HS-5 (cell line): ENCODE measurements at places on chromosomes 1 and 21.

DNA sequence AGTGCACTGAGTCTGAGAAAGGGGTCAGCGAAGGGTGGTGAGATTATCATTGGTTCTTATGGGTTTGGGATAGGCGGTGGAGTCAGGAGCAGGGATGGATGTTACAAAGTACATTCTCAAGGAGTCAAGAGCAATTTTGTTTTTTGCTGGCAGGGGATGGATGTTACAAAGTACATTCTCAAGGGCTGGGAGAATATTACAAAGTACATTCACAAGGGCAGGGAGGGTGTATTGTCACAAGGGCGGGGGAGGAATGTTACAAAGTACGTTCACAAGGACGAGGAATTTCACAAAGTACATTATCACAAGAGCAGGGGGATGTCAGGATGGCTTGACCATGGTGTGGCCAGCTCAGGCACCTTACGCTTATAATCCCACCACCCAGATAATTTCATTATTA lies 59.3 kb upstream of the FAM89A start:
- no peak for DNase-seq

DNA sequence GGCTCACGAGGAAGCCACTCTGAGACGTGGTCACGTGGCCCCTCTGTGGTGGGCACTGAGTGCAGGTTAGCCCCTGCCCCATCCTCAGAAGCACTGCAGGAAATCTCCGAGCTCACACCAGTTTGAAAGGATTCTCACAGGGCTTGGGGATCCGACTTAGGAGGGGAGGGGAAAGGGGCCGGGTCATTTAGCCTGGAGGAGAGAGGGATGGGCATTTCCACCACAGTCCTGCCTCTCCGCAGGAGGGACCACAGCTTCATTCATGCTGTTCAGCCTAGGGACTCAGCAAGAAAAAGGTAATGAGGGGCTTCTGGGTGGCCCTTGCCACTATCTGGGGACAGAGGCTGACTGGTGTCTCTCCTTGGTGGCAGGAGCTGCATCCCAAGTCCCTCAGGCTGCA lies 126.5 kb downstream of the NPHP4 start:
- no peak for DNase-seq

DNA sequence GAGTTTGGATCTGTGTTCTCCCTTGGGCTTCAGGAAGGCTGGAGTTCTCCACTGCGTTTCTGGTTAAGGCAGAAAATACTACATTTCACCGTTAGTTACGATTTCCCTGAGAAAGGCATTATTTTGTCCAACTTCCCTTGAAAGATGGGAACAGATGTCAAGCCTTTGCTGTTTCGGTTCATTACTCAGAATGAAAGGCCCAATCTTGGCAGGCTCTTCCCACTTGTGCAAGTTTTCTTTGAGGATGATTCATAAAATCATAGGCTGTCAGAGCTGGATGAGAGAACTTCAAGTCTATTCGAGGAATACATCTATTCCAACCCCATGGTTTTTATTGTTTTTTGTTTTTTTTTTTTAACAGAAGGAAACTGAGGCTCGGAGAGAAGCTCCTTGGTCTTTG lies 205.2 kb downstream of the GRIK3 start:
- no peak for DNase-seq

DNA sequence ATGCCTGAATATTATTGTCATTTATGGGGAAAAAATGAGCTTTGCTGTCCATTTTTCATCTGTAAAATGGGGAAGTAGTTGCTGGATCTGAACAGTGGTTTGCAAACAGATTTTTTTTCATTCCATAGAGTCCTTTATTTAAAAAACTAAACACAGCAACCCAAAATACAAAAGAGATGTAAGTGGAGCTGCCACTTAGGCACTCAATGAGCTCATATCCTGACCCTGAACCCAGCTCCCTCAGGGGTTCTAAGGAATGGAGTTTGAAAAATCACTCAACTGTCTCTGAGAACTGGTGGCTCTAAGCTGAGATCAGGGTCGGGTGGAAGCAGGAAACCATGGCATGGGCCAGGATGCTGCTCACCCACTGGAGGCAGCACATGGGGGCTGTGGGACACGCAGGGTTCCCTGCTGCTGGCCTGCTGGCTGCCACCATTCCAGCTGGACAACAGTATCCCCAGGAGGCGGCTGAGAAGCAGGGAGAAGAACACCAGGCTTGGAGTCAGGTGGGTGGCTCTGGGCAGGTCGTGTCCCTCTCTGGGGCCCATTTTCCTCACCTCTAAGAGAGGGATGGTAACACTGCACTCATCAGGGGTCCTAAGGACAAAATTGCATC lies 9.6 kb upstream of the ECE1 start:
- no peak for DNase-seq

GRCh38 chr21:25465263-25465662 lies 142.0 kb downstream of the MRPL39 start:
- DNase-seq, result no peak

DNA sequence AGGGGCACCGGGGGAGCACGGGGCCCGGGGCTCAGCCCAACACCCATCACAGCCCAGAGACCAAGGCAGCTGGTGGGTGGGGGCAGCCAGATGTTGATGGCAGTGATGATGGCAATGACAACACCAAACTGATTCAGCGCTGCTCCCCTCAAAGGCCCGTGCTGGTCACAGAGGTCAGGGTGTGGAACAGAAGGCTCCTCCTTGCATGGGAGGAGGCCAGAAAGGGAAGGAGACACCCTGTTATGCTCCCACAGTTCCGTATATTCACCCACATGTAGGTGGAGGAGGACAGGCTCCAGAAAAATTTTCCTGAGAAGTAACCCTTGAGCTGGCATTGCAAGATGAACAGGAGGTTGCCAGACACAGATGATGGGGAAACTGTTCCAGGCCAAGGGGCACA lies 414 bp downstream of the GUCA2B start:
- no peak for DNase-seq

GRCh38 chr1:53689736-53690326 lies 49.1 kb downstream of the GLIS1 start:
- no peak for DNase-seq

GRCh38 chr1:18893120-18893519 lies 9.2 kb downstream of the ALDH4A1 start:
- DNase-seq, result no peak

DNA sequence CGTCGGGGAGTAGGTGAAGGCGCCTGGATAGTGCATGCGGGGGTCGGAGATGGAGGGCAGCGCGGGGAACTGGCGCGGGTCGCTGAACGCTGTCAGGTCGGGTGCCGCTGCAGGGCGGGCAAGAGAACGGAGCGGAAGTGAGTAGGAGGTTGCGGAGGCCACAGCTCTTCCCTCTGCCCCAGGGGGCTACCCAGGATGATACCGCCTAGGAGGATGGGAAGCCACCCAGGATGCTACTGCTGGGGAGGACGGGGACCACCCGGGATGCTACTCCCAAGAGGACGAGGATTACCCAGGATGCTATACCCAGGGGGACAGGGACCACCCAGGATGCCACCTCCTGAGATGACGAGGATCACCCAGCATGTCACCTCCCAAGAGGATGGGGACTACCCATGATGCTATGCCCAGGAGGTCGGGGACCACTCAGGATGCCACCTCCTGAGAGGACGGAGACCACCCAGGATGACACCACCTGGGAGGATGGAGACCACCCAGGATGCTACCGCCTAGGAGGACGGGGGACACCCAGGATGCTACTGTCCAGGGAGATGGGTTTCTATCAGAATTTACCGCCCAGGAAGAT lies 123.8 kb downstream of the CLIC6 start:
- no peak for DNase-seq

DNA sequence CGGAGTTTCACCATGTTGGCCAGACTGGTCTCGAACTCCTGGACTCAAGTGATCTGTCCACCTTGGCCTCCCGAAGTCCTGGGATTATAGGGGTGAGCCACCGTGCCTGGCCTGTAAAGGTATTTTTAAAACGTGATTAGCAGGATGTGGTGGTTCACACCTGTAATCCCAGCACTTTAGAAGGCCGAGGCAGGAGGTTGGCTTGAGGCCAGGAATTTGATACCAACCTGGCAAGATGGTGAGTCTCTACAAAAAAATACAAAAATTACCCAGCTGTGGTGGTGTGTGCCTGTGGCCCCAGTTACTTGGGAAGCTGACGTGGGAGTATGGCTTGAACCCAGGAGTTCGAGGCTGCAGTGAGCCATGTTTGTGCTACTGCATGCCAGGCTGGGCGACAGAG lies 43.3 kb upstream of the SOD1 start:
- no peak for DNase-seq

DNA sequence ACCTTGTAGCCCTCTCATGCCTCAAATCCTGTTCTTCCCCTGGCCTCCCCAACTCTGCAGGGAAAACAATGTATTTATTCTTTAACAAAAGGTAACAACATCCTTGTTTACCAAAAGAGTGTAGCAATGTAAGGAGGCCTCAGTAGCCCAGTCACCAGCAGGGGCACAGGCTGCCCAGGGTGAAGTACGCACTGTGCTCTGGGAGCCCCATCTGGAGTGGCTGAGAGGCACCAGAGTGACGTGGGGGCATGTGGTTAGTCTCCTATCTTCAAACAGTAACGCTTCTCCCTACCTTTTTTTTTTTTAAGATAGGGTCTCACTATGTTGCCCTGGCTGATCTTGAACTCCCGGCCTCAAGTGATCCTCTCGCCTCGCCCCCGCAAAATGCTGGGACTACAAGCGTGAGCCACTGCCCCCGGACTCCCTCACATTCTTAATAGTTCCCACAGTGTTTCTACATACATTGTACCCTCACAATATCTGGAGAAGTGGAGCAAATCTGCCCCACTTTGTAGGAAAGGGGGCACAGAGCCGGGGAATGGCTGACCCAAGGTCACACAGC lies 51.3 kb upstream of the ECE1 start:
- DNase-seq, result no peak

DNA sequence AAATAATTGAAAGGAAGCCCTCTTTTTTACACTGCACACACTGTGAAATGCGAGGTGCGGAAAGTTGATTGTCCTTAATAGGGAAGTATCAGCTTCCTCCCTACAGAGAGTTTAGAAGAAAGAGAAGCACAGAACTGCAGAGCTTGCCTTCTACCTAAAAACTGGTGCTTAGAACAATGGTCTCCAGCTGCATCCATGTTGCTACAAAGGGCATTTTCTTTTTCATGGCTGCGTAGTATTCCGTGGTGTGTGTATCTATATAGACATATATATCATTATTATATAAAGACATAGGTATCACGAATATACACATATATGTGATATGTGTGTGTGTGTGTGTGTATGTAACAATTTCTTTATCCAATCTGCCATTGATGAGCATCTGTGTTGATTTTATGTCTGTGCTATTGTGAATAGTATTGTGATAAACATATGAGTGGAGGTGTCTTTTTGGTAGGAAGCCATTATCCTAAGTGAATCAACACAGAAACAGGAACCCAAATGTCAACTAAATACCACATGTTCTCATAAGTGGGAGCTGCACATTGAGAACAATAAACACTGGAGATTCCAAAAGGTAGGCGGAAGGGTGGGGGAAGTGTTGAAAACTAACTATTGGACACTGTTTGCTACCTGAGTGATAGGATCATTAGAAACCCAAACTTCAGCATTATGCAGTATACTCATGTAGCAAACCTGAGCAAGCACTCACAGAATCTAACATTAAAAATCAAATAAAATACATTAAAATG lies 290.0 kb upstream of the RUNX1 start:
- no peak for DNase-seq

DNA sequence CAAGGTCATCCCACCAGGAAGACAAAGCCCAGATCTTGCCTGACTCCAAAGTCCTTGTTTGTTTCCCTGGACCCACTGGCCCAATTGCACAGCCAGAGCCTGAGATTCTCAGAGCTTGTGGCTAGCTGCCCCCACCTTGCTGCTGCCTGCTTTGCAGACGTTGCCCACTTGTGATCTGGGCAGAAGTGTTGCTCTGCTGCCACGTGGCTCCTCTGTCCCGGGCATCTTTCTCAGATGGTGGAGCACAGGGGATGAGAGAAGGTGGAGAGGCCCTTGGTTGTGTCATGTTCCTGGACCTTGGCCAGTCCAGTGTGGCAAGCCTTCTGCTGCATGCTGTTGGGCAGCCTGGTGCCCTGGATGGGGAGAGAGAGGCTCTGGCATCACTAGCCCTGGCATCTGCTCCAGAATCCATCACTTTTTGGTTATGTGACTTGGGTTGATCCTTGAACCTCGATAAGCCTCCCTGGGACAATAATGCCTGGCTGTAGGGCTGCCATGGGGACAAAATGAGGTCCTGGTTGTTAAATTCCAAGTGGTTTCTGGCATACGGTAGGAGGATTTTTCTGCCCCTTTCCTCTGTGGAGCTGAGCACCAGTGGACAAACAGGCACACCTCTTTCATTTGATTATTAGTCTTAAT lies 1.5 kb upstream of the NR0B2 start:
- no peak for DNase-seq

- DNase-seq, result no peak
Measured at GRCh38 chr1:207867136-207868109, 43.5 kb downstream of the CD34 start.

- DNase-seq, result no peak
Measured at GRCh38 chr21:16536643-16537434, 807.1 kb downstream of the USP25 start.

DNA sequence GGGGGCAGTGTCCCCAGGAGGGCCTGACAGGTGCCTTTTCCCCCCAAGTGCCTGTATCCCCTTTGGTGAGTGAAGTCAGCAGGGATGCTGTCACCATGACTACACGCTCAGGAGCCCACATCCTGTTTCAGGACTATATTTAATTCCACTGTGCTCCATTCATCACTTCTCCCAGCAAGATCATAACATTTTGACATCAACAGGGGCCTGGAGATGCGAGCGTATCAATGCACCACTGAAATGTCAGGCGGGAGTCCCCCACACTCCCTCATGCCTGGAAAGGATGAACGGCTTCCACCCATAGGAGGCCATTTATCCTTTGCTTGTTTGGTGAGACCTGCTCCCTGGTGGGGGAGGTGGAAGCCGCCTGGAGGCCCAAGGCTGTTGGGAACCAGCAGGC lies 119.1 kb downstream of the PTPRU start:
- no peak for DNase-seq

- DNase-seq, result peak; percentile 94
Measured at GRCh38 chr1:119947468-119947867, 51.2 kb upstream of the ADAM30 start.

- no peak for DNase-seq
Measured at GRCh38 chr1:246160905-246161304, 346.2 kb downstream of the SMYD3 start.

GRCh38 chr1:2334883-2335534 lies 56.3 kb downstream of the MORN1 start:
- no peak for DNase-seq

DNA sequence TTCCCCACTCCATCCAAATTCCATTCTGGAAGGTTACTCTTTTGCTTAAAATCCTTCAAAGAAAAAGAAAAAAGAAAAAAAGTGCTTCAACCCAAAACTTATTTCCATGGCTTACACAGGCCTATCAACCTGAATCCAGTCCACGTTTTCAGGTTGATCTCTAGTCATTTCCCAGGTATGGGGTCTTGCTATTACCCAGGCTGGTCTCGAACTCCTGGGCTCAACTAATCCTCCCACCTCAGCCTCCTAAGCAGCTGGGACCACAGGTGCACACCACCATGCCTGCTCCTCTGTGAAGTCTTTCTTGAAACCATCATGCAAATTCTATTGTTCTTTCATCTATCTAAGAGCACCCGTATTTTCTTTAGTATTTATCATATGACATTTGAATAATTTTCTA lies 7.6 kb downstream of the RNF19B start:
- no peak for DNase-seq

- no peak for DNase-seq
Measured at GRCh38 chr1:29634746-29635335, 398.5 kb downstream of the PTPRU start.
